ENCODE measurements at places on chromosomes 13 and 19.

DNA sequence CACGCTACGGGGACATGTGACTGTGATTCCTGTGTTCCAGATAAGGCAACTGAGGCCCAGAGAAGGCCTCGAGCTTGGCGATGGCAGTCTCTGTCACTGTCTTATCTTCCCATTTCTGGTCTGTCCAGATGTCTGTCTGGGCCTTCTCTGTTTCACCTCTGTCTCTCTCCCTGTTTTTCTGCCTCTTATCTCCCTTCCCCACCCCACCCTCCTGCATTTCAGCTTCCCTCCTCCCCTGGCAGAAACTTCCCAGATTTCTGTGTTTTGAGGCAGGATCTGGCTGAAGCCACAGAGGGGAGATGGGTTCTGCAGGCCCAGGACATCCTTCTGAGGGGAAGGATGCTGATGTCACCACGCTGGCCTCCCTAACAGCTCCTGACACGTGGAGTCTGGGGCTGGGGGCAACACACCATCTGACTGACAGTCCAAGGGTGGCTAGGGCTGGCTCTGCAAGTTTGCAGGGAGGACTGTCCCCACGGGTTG lies 14.4 kb downstream of the PAK4 start:
- no peak for DNase-seq

GRCh38 chr19:49832556-49832955 lies 14.5 kb downstream of the MED25 start:
- no peak for DNase-seq

DNA sequence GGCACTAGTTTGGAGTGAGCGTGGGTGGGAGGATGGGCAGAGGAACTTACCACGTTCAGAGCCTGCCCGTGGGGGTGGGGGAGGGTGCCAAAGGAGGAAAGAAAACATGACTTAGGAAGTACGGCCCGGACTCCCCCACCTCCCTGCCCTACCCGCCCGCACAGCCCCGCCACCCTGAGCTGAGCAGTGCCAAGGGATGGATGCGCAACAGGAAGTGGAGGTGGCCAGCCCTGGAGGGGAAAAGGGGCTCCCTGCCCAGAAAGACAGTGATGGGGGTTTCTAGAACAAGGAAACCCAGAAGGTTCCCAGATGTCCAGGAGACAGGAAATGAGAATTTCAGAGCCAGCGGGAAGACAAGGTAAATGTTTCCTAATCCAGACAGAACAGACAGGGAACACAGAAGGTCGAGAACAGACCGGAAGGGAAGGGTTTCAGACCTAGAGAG lies 6.3 kb downstream of the TEAD2 start:
- no peak for DNase-seq

- no peak for DNase-seq
Measured at GRCh38 chr19:41233748-41234240, 14.8 kb downstream of the AXL start.

- no peak for DNase-seq
Measured at GRCh38 chr19:46296722-46297461, at the start of gene HIF3A. Gene HIF3A (plus strand): TSS chr19:46297042. CDS start chr19:46297077, 35 bp downstream.

DNA sequence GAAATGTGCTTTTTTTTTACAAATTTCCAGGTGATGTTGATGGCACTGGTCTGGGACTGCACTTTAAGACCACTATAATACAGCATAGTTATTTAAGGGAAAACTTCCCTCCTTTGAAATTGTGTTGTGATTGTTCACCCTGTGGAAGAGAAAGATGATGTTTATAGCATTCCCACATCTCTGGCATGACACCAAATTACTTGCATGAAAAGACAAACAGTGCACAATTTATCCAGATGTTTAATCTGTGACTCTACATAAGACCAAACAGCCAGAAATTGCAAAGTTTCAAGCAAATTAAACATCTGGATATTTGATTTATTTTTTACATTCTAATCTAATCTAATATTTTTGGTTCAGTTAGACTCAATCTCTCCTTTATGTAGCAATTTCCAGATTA lies 51.6 kb downstream of the UFM1 start:
- DNase-seq, result no peak

- DNase-seq, result no peak
Measured at GRCh38 chr19:33393286-33394005, 19.9 kb downstream of the CEBPG start.

All from activated gamma-delta T cell (primary cell).